ENCODE measurements at places on chromosomes 11 and 22.

DNA sequence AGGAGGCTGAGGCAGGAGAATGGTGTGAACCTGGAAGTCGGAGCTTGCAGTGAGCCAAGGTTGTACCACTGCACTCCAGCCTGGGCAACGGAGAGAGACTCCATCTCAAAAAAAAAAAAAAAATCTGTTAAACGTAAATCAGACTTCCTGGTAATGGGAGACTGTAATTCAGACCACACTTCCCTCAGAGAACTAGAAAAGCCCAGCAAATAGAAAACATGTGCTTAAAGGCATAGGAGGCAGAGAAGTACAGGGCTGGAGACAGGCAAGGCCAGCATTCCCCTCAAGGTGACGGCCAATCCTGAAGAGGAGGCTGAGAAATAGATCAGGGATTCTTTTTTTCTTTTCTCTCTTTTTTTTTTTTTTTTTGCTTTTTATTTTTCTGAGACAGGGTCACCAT, 8.2 kb downstream of the GGT5 start:
- DNase-seq = no peak

GRCh38 chr11:66012371-66012945, 650 bp downstream of the CST6 start:
- no peak for DNase-seq

GRCh38 chr11:37946155-37946766, 1348.2 kb upstream of the RAG2 start:
- no peak for DNase-seq

- DNase-seq = no peak
Observed at GRCh38 chr11:23679041-23679440, 817.8 kb upstream of the LUZP2 start.

- DNase-seq = no peak
Observed at GRCh38 chr11:76139314-76139713, 67.0 kb downstream of the WNT11 start.

DNA sequence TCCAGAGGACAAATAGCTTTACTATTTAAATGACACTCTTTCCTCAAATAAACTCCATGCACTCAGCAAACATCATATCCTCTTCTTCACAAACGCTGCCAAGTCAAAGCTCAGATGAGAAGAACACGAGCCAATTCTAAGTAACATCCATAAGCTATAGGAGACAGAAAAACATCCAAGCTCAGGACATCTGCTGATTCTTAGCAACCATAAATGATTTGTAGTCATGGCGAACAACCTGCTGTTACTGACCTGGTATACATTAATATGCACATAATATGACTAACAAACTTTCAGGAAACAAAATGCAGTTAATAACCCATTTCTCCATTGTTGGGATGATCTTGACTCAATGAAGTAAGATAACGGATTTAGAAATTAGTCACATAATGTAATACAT, 6.7 kb downstream of the GALNT18 start:
- no peak for DNase-seq

DNA sequence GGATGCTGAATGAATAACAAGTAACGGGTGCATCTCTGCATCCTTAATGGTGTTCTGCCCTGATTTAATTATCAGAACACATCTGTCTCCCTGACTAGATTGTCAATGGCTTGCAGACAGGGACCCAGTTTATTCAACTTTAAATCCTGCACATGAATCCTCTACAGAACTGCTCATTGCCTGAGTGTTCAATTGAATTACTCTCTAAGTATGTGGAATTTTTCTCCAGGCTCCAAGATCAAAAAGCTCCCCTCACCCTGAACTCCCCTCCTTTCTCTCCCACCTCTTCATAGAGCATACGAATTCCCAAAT, 11.8 kb downstream of the MB start:
- no peak for DNase-seq

DNA sequence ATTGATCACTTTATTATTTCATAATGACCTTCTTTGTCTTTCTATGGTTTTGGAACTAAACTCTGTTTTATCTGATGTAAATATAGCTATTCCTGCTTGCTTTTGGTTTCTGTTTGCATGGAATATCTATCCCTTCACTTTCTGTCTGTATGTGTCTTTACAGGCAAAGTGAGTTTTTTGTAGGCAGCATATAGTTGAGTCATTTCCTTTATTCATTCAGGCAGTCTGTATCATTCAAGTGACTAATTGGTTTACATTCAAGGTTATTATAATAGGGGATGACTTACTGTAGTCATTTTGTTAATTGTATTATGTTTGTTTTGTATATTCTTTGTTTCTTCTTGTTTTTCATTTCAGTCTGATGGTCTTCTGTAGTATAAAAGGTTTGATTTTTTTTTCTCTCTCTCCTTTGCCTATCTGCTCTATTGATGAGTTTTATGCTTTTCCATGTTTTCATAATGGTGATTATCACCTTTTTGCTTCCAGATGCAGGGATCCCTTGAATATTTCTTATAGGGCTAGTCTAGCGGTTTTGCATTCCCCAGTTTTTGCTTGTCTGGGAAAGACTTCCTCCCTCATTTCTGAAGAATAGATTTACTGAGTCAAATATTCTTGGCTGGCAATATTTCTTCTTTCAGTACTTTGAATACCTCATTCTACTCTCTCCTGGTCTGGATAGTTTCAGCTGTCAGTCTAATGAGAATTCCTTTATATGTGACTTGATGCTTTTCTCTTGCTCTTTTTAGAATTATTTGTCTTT, 50.4 kb downstream of the GDPD4 start:
- no peak for DNase-seq

DNA sequence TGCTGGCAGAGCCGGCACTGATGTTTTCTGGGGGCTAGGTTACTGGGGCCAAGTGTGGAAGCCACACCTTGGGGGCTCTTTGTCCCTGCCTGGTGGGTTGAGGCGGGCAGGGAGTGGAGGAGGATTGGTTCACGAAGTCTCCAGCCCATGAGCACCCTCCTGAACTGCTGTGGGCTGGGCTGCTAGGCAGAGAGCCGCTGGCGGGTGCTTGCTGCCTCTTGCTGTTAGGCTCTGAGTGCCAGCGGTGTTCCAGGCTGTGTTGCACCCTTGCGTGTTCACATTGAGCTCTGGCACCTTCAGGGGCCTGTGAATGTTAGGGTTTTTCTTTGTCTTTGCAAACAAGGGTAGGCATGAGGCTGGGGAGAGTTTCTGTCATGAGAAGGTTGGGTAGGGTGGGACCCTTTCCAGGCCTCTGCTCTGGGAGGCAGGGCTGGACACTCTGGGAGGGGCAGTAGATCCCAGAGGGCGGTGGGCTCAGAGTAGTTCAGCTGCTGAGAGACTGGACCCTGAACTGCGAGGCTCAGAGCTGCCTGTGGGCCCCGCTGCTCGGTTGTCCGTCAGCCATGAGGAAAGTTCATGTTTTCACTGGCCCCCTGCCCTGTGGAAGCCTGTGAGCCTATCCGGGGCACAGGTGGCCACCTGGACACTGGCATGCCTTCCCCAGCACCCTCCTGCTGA, 24.0 kb upstream of the TMEM191C start:
- DNase-seq = no peak

- no peak for DNase-seq
Observed at GRCh38 chr11:134661660-134662059, 249.6 kb upstream of the B3GAT1 start.

DNA sequence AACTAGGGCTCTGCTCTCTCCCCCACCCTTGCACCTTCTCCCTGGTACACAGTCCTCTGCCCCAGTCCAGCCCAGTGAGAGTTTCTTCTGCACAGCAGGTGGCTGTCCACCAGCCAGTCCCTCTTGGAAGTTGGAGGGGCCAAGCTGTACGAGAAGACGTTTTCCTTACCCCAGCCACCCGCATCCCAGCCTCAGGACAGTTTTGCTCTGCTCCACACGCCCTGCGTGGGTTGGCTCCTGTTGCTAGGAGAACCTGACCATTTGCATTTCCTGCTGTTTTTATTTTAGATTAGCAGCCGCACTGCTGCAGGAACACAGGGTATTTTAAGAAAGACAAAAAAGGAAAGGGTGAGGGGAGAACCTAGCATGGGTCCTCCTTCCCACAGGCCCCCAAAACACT, 17.6 kb upstream of the NRGN start:
- no peak for DNase-seq

DNA sequence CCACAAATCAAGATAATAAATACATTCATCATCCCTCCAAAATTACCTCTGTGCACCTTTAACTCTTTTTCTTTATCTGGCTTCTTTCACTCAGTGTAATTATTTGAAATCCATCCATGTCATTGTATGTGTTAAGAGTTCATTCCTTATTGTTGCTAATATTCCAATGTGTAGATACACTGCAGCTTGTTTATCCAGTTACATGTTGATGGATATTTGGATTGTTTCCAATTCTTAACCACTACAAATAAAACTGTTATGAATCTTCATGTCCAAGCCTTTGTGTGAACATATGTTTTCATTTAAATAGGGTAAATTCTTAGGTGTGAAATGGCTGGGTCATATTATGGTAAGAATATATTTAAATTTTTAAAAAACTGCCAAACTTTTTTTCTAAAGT, 323.3 kb upstream of the NCAM1 start:
- DNase-seq = no peak

DNA sequence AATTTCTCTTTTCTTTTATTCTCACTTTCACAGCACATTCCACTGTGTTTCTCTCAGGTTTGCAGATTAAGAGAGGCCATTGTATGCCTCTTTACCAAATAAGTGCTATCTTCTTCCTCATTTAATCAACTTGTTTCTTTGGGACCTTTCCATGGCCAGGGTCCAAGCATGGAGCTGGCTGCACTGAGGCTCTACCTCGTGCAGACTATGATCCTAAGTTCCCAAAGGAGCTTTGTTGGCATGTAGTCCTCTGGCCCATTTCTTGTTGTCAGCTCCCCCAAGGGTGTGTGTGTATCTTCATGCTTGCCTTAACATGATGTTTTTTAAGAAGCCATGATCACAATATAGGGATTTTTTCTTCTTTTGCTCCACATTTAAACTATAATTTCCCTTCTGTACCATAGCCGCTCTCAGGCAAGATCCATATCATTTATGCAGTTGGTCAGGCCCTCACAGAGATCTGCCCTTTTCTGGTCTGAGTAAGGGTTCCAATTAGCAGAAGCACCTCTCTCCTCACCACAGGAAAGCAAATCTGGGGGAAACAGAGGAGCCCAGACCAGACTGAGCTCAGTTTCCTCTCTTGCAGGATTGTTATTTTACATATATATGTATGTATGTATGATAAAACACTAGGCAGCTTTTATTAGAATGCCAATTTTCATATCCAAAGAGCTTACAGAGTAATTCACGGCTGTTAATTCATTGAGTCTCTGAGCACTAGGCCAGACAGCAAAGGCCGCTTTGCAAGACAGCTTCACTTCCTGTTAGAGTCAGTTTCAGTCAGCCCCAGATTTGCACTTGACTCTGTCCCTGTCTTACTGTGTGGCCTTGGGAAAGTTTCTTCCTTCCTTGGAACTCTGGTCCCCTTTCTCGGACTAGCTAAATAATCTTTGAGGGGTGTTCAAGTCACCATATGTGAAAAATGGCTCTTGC, 34.3 kb downstream of the CYB5R2 start:
- DNase-seq = no peak

DNA sequence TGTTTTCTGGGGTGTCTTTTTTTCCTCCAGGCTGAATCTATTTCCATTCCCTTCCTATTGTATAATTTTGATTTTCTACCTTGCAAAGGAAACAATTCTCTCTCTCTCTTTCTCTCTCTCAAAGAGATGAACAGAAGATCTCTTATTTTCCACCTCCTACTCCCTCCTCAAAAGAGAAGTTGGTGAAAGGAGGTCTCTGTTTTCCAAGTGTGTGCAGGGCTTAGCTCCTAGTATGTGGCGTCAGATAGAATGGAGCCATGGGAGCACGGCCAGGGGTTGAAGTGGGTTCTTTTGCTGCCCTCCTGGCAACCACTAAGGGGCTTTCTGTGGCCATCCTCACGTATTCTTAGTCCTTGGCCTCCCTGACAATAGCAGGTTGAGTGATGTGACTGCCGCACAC, 480 bp downstream of the TRIM34 start:
- DNase-seq = no peak

DNA sequence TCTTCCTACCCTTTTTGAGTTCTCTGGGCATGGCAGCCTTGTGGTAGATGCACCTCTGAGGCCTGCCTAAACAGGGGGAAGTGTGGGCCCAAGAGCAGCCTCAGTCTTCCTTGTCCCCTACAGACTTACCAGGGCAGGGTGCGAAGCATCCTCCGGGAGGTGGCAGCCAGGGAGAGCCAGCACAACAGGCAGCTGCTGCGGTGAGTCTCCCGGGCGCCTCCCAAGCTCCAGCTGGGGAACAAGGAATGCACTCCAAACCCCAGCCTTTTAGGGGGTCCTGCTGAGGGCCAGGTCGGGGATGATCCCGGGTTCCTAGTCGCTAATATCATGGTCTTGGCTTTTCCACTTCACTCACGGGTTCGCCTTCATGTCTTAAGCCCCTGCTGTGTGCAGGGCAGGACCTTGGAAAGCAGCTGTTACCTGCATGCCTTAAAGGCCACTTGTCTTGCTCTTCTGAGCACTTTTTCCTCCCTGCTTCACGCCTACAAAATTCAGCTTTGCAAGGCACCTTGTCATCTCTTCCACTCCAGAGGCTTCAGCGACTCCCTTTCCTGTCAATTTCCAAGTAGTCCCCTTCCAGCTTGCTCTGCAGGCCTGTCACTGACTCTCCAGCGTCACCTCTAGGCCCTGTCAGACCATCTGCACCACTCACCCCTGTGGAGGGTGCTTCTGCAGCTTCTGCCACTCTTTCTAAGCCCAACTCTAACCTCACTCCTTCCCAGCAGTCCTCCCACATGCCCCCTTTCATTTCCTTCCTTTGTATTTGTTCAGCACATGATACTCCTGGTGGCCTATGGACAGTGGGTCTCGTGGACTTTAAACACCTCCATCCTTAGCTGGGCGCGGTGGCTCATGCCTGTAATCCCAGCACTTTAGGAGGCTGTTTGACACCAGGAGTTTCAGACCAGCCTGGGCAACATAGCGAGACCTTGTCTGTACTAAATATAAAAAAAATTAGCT, 57.0 kb downstream of the PISD start:
- DNase-seq = no peak

DNA sequence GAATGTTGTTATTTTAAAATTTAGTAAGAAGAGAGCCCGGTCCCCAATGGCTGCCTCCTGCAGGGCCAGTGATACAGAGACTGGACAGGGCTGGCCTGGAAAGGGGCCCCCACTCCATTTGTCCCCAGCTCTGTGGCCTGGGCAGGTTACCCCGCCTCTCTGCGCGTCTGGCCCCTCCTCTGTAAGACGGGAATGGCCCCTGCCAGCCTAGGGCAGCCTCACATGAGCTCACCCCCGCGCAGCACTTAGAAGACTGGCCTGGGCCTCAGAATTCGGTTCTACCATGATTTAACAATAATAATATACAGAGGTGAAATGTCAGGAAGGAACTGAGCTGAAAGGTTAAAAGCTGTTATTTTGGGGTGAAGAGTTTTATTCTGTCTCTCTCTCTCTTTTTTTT, 1.3 kb downstream of the APOBEC3G start:
- DNase-seq = no peak

- DNase-seq = no peak
Observed at GRCh38 chr11:123183391-123184099, 11.5 kb downstream of the CLMP start.
